ENCODE measurements at places on chromosomes 3 and 15. TPM values are rescaled to one million over a fixed set of nuclear protein-coding genes. Genes with fewer than 3 reads are reported as not detected.

HRG gene
- total RNA-seq = not detected

- DNase-seq = no peak
Measured at GRCh38 chr3:42780892-42781700, 8.0 kb upstream of the CCDC13 start.

DNA sequence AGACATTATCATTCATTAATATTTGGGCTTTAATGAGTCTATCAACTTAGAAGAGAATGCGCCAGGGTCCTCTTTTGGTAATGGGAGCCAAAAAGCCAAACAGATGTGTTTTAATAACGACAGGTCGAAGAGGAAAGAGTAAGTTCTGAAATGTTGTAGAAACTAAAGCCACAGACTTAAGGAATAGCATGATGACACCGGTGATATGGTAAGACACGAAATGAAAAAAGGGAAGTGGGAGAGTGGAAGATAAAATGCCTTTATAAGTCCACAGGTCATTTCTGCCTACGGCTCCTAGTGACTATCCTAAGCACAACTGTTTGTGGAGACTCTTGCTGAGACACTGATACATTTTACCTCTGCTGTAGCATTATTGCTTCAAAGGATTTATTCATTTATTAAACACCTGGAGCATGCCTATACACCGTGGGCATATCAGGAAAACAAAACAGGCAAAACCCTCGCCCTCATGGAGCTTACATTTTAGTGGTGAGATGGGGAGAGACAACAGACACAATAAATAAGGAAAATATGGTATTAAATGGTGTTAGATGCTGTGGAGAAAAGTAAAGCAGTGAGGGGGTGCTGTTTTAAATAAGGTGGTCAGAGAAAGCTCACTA lies 11.7 kb upstream of the CD47 start:
- DNase-seq = no peak

- DNase-seq = no peak
Measured at GRCh38 chr15:44668921-44669320, 5.5 kb upstream of the SPG11 start.

DNA sequence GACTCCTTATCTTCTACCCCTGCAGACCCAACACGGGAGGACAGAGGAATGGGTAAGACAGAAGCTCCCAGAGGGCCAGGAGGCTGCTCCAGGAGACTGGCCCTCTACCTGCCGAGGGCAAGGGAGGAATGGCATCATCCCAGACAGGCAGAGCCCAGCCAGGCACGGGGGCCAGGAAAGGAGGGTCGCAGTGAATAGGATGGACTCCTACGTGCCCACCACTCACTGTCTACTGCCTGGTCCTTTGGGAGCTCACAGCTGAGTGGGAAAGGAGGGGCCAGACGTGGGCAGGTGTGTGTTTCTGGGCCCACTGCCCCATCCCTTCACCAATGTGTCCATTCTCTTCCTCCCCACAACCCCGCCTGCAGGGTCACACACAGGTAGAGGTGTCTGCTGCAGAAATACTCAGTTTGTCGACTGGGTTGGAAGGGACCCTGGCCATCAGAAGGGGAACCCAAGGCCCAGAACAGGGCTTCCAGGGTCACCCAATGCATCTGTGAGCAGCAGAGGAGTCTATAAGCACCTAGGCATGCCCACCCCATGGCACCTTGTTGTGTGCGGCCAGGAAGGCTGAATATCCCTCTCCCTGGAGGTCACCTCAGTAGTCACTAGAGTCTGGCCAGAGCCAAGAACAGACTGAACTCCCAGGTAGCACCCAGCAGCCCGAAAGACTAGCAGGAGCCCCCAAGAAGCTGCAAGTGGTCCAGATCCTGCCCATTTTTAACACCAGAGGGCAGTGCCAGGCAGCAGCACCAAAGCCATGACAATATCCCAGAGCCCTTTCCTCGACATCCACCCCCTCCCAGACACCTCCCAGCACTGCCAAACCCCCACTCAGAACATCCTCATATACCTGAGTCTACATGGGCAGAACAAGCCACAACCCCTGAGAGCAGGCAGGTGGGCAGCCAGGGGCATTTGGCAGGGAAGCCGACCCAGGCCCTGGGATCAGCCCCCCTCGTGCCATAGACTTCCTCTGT lies 24.0 kb downstream of the TKT start:
- DNase-seq = peak; percentile 21

- no peak for DNase-seq
Measured at GRCh38 chr3:113754494-113755159, 7.8 kb downstream of the ATP6V1A start.

DNA sequence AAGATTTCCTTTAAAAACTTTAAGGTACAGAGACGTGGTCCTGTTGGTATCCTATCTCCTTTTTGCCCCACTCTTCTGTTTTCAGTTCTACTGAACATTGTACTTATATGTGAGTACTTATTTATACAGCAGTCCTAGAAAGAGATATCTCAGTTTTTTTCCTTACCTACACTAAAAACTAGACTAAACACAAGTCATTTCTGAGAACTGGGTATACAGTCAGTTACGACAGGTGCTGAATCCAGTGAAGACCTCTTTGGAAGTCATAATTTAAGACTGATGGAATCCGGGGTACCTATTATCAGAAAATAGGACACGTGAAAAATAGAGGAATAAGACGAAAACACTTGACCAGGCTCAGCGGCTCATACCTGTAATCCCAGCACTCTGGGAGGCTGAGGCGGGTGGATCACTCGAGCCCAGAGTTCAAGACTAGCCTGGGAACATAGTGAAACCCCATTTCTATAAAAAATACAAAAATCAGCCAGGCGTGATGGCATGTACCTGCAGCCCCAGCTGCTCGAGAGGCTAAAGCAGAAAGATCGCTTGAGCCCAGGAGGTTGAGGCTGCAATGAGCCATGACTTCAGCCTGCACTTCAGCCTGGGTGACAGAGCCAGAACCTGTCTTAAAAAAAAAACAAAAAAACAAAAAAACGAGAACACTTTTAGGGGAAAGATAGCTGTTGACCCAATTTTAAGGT lies 76.3 kb downstream of the KLHL25 start:
- DNase-seq = no peak
